T-helper 1 cell (primary cell): ENCODE measurements at places on chromosomes 3 and 15.

DNA sequence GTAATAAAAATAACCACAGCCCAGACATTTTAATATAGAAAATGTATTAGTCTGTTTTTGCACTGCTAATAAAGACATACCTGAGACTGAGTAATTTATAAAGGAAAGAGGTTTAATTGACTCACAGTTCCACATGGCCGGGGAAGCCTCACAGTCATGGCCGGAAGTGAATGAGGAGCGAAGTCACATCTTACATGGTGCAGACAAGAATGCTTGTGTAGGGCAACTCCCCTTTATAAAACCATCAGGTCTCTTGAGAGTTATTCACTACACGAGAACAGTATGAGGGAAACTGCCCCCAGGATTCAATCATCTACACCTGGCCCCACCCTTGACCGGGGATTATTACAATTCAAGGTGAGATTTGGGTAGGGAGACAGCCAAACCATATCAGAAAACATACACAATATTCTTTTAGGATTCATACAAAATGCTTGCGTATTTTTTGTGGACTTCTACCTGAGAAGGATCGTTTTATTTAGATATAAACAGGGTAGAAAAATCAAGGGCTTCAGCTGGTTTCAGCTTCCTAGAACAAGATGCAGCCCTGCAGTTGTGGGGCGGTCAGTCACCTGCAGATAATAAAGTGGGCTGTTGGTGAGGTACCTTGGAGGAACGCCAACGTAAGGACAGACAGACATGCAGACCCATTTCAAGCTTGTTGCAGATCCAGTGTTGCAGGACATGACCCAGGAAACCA is 101.9 kb downstream of the TNIK start:
- DNase-seq, result no peak

DNA sequence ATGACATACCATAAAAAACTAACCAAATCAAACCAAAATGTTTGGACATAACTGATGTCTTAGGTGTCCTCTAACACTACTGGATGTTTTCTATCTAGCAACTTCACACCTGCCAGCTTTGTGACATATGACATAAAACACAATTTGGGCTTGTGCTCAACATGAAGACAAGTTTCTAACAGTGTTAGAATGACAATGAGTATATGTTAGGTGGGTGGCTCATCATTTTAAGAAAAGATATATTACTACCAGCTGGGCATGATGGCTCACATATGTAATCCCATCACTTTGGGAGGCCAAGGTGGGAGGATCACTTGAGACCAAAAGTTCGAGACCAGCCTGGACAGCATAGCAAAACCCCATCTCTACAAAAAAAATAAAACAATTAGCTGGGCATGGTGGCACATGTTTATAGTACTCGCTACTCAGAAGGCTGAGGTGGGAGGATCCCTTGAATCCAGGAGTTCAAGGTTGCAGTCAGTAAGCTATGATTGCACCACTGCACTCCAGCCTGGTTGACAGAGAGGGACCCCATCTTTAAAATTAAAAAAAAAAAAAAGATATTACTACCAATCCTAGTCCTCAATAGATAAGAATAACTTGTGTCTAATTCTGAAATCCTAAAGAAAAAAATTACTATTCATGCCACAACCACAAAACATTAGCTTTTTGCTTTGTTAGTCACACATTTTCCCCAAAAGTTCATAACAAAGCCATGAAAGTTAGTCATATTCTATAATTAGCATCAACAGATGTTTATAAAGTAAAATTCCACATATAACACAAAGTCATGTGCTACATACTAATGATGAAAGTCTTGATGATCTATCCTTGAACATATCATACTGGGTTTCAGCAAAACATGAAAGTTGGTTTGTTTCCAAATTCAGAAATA is 59.9 kb downstream of the LRRFIP2 start:
- no peak for DNase-seq

- no peak for DNase-seq
Observed at GRCh38 chr3:50502584-50503423, 630 bp downstream of the CACNA2D2 start.

DNA sequence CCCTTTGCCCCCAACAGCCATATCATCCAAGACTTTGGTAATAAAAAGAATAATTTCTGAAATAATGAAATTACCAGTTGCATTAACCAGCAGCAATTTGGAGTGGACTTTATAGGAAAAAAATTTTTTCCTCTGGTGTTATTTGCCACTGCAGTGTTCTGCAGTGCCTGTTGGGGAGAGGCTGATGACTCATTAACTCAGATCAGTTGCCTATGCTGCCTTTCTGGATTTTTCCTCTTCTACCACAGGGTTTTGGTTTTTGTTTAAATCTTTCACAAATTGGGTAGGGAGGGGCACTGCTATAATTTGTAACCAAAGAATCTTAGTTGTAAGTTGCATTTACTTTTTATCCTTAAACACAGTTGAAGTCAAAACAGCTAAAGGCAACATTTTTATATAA is 22.7 kb downstream of the ATP6V1A start:
- DNase-seq, result no peak

DNA sequence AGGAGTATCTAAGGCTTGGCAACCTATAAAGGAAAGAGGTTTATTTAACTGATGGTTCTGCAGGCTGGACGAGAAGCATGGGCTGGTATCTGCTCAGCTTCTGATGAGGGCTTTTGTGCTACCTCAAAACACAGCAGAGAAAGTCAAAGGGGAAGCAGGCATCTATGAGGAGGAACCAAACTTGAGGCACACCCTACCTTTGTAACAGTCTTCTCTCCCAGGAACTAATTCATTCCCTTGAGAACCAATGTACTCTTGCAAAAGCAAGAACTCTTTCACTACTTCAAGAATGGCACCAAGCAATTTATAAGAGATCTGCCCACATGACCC is 109.0 kb downstream of the CGGBP1 start:
- DNase-seq, result no peak

- peak; percentile 67 for DNase-seq
Observed at GRCh38 chr3:96813134-96813819, 1.1 kb upstream of the EPHA6 start.

GRCh38 chr3:50238549-50239026 is 2.6 kb downstream of the GNAI2 start:
- no peak for DNase-seq

- no peak for DNase-seq
Observed at GRCh38 chr3:103968751-103969150, 1398.0 kb upstream of the ALCAM start.

DNA sequence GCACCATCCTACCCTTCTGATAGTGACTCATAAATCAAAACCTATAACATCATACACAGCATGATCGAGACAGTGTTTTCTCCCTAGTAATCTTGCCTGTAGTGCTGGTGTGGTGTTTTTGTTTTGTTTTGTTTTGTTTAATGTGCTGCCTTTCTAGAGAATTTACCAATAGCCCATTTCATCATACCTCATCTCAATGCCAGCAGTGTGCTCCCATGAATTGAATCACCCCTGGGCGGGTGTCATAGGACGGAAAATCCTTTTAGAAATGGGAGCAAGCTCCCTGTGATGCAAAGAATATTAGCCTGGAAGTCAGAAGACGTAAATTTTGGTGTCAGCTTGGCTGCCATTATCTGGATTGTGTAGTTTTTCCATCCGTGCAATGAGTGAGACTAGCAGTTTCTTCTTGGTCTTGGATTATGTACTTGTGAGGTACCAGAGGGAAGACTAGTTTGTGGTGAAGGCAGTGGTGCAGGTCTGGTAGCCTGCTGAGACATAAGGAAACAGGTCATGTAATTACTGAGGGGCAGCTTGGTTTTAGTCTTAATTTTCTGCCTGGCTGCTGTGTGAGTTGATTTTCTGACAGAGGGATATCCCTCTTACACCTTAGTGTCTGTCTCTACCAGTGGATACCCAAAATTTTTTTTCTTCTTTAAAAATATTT is 29.9 kb downstream of the IGSF10 start:
- no peak for DNase-seq

DNA sequence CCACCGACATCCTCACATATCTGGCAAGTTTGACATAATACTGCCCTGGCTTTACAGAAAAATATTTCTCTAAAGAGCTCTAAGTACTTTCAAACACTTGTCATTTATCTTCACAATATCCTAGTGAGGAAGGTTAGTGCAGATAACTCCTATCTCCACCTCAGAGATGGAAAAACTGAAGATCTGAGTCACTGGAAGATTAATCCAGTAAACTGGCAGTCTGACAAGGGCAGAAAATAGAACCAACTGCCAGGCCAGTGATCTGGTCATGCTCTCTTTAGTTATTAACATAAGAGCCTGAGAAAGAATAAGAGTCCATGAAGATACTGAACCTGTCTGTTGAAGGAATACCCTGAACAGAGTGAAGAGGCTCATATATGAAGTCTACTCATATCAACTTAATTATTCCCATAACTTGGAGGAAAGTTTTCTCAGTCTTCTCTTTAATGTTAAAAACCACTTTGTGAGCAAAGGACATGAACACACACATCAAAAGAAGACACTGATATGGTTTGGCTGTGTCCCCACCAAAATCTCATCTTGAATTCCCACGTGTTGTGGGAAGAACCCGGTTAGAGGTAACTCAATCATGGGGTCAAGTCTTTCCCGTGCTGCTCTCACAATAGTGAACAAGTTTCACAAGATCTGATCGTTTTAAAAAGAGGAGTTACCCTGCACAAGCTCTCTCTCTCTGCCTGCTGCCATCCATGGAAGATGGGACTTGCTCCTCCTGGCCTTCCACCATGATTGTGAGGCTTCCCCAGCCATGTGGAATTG is 61.4 kb downstream of the GOLIM4 start:
- no peak for DNase-seq

GRCh38 chr15:56765251-56765650 is 31.9 kb upstream of the ZNF280D start:
- no peak for DNase-seq

GRCh38 chr3:163878396-163878795 is 1199.9 kb downstream of the SI start:
- no peak for DNase-seq

- DNase-seq, result no peak
Observed at GRCh38 chr3:123449102-123449996, 459 bp upstream of the ADCY5 start.

DNA sequence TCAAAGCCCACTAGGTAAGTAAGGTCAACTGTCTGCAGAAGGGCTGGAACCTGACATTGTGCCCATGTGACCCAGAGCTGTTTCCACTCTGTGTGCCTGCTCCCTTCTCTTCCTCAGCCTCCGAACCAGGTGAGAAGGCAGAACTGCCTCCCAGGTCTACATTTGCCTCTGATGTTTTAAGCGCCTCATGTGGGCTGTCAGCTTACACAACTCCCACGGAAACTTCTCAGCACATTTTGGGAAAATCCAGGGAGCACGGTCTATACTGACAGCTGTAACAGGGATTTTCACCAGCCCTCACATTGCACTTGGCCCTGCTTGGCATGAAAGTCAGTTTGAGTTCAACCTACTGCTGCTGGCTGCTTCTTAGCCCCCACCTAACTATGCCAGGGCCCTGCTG is 46.9 kb upstream of the SLC24A5 start:
- DNase-seq, result no peak

GRCh38 chr15:25785641-25786025 is 77.5 kb downstream of the ATP10A start:
- DNase-seq, result no peak

- DNase-seq, result no peak
Observed at GRCh38 chr3:1214933-1215332, 122.1 kb downstream of the CNTN6 start.

DNA sequence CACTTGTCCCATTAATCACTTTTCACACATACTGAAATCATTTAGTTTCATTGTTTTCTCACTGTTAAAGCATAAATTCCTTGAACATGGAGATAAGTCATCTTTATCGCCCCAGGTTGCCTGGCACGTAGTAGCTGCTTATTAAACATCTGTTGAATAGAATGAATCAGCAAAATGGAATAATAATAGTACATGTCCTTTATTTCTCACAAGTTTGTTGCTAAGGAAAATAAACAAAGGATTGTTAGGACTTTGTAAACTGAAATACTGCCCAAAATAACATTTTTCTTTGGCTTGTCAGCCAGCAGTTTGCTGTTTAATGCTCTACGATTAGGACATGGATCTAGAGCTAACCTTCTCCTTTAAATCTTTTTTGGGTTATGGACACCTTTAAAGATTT is 17.9 kb downstream of the SLC35A5 start:
- DNase-seq, result no peak

DNA sequence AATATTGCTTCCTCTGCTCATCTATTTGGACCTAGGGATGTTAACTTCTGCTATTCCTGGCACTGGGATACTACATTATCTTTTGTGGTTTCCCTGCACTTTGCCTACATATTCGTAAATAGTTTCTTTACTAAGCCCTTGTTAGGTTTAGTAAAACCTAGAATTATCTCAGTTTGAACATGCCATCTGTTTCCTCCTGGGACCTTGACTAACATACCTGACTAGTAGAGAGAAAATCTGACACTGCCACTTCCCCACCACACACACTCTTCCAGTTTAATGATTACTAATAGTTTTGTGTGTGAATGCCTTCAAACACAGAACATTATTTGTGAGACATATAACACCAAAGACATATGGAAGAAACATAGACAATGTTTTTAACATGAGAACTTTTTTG is 28.2 kb upstream of the SOX2 start:
- no peak for DNase-seq

GRCh38 chr3:140546649-140547048 is 131.2 kb upstream of the TRIM42 start:
- no peak for DNase-seq
